ENCODE measurements at places on chromosomes 12 and 14. TPM values are rescaled to one million over a fixed set of nuclear protein-coding genes. Genes with fewer than 3 reads are reported as not detected.

The LRRC10 gene
- total RNA-seq: not detected

GRCh38 chr12:50508414-50508813 is 3.6 kb downstream of the DIP2B start:
- no peak for DNase-seq

The LMO3 gene
- not detected for total RNA-seq

GRCh38 chr12:103114296-103115055 is 157.0 kb downstream of the ASCL1 start:
- no peak for DNase-seq

The RNF212B gene
- total RNA-seq: not detected

The ZFHX2 gene
- 2.5 TPM for total RNA-seq

DNA sequence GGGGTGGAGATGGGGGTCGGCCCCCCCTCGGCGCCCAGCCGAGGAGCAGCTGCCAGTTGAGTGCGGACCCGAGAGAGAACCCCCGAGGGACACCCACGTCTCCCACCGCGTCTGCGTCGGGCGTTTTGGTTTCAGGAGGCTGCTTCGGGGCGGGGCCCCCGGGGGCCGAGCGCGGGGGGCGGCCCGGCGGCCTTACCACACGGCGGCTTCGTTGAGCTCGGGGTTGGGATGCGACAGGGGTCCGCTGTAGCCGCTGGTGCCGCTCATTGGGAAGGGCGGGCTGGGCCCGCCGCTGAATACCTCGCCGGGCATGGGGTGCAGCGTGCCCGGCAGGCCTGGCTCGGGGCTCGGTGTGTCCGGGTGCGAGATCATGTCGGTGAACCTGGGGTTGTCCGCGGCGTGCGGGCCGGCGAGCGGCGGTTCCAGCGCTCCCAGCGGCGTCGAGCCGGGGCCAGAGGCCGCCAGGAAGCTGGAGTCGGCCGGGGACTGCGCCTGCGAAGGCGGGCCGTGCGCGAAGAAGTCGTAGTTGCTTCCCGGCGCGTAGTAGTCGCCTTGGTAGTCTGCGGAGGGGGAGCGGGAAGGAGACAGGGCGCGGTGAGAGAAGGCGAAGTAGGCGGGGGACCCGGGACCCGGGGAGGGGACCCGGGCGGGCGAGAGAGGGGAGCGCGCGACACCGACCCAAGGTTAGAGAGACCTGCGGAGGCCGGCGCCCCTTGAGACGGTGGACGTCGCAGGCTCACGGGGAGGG is 8.5 kb downstream of the LHX5 start:
- DNase-seq: no peak

DNA sequence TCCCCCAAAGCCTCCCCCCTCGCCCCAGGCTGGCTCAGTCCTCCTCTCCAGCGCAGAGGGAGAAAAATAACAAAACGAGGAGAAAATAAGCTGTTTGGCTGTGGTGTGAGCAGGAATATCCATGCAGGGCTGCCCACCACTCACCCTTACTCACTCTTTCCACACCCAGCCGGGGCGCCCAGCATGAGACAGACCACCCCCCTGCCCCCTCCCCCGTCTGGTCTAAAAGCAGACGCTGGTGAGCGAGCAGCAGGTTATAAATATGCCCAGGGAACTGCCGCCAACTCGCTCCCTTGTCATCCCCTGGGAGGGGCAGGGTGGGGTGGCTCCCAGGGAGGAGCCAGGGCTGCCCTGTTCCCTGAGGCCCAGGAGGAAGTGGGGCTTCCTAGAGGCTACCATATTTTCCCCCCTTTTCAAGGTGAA is 7.4 kb downstream of the WNT1 start:
- no peak for DNase-seq

GRCh38 chr12:66541426-66541825 is 137.4 kb downstream of the GRIP1 start:
- no peak for DNase-seq

- DNase-seq: no peak
Measured at GRCh38 chr12:120989687-120990086, 11.3 kb downstream of the HNF1A start.

Measured in CD8-positive, alpha-beta memory T cell (primary cell).